Right cardiac atrium (tissue), 5 donors: ENCODE measurements at places on chromosomes 5 and 9. TPM values are rescaled to one million over a fixed set of nuclear protein-coding genes. Genes with fewer than 3 reads are reported as not detected.

DNA sequence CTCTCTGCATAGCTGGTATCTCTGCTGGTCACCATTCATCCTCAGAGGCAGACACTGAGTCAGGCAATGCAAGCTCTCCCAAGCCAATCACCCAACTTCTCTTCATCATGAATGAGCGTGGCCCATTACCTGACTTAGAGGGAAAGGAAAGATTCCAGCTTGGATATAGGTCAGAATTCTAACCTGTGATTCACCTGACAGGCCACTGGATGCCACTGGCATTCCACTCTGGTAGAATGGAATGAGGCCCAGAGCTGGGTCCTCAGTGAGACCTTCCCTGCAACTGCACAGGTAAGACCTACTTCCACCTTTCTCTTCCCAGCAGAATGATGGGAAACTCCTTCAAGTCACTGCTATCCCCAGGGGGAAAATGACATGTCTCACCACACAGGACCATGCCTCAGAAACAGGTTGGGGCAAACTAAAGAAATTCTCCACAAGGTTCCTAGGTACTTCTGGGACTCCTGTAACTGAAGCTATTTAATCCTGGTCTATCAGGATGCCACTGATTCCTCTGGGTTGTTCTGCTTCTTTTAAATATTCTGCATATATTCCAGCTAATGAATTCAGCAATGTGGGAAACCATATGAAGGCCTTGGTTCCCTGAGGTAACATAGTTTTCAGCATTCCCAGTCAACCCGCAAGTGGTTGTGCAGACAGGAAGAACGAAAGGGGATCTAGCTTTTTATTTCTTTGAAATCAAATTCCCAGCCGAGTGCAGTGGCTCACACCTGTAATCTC is 62.0 kb downstream of the SUSD1 start:
- DNase-seq: no peak

DNA sequence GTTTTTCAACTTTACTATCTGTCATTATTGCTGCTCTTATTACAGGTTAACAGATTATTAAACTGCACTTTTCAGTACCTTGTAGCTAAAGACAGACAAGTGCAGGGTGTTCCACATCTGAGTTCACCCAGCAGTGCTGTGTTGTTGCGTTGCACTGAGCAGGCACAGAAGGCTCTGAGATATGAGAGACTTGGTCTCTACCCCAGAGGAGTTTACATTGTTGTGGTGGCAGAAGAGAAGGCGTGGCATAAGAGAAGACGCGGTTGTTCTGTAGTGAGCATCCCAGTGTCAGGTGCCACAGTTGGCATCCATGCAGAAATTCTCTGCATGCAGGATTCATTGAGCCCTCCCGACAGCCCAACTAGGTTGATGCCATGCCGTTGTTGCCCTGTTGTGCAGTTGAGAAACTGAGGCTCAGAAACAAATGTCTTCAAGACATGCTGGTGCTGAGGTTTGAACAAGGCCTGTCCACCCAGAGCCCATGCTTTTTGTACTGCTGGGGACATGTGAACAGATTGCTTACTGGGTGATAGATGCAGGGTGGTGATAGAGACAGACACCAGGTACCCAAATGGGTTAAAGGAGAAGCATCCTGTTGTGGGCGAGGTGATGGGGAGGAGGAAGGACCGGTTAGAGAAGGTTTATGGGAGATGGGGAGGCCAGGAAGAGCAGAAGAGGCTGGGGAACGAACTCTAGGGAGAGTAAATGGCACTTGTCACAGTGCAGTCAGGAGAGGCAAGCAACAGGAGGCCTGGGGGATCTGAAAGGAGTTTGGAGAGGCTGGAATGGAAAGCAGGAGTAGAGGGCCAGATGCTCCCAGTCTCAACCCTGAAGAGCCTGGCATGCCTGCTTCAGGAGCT is 8.2 kb downstream of the ABL1 start:
- DNase-seq: no peak

INSL6 gene
- not detected for polyA plus RNA-seq

RNF183 gene
- polyA plus RNA-seq: not detected

DNA sequence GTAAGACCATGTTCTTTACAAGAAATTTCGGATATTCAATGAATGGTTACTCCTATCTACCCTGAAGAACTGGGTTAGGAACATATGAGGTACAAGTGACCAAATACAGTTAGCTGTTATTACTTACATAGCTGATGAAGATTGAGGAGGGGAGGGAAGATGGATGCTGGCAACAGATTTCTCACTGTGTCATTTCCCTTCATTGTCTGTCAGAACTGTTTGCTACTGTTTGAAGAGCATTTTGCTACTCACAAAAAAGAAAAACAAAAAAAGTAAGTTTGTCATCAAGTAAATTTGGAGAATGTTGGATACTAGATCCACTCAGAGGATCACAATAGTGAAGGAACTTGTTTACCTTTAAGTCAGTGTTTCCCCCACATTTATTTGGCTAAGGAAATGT is 53.7 kb downstream of the ENC1 start:
- no peak for DNase-seq

DNA sequence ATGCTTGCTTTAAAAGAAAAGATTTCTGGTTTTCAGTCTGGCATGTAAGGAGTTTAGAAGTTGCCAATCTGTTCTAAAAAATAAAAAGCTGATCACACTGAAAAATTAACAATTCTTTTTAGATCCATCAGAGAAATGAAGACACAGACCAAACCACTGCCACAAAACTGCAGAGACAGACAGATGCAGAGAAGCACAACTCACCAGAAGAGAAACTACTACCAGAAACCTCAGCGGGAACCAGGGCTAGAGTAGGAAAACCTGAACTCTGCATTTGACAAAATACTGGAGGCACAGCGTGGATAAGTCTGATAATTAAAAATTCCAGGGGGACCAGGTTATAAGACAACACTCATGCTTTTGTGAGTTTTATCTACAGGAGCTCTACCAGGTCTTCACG is 28.8 kb downstream of the FBXL17 start:
- DNase-seq: no peak

GRCh38 chr5:65871182-65871581 is 55.2 kb upstream of the ERBIN start:
- DNase-seq: no peak

GRCh38 chr5:176748073-176748966 is 62.0 kb upstream of the UNC5A start:
- DNase-seq: no peak

FOXD4L6 gene
- not detected for polyA plus RNA-seq

SLC25A48 gene
- polyA plus RNA-seq: 0.25 TPM

DNA sequence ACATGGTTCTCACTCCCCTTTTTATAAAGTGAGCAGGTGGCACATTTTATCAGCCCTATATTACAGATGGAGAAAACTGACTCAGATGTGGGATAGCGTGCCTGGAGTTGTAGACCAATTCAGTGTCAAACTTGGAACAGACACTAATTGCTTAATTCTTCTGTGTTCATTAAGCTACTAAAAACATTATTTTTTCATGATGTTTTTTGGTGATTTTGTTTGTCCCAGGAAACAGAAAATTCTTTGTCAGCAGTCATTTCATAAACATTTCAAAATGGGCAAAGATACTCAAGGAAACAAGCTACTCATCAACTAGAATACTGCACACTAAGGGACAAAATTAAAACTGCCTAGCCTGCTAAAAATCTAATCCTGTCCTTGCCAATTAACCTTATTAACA is 2.2 kb downstream of the ABHD17B start:
- DNase-seq: no peak
